ENCODE measurements at places on chromosomes 11 and 22.
A peak's percentile ranks its signal among the peaks of the same experiment; 100 is the strongest.

DNA sequence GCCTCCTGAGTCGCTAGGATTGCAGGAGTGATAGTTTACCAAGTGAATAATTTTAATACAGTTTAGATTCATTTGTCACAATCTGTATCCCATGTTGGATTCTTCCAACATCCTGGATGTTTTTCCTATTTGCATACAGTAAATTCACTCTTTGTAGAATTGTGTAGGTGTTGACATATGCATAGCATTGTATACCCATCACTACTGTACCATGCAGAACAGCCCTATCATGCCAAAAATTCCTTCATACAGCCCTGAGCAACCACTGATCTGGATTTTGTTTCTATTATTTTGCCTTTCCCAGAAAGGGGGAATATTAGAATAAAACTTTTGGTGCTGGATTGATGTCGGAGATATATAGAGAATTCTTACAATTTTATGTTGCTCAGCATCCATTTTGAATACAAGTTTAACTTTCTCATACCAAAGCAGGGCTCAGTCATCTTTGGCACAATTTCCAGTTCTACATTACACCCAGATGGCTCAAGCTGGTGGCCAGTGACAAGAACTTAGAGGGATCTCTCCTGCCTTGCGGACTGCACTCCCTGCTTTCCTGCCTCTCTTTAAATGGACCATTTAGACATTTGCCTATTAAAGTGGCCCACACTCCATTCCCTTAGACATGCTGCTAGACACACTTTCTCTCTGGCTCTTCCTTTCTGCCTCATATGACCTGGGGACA is 45.4 kb upstream of the CFAP300 start:
- DNase-seq: no peak

DNA sequence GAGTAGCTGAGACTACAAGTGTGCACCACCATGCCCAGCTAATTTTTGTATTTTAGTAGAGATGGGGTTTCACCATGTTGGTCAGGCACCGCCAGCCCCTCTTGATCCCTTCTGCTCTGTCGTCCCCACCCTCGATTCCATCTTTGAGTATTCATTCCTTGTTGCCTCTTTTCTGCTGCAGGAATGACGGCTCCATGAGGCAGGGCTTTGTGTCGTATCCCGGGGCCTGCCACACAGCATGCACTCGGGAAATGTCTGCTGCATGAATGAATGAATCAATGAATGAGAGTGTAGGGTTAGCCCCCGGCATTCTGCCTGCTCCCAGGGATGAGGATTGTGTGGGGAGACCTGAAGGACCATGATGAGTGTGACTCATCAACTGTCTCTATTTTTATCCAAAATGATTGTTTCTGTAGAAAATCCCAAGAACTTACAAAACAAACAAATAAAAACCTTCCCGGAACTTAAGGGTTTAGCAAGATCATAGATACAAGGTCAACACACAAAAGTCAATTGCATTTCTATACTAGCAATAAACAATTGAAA is 54.6 kb upstream of the SLC22A12 start:
- DNase-seq: peak; percentile 46

GRCh38 chr11:10474551-10474950 is 19.5 kb downstream of the AMPD3 start:
- no peak for DNase-seq

GRCh38 chr11:110972640-110973039 is 260.4 kb upstream of the ARHGAP20 start:
- DNase-seq: no peak

GRCh38 chr11:70517203-70517602 is 118.9 kb downstream of the CTTN start:
- DNase-seq: no peak

DNA sequence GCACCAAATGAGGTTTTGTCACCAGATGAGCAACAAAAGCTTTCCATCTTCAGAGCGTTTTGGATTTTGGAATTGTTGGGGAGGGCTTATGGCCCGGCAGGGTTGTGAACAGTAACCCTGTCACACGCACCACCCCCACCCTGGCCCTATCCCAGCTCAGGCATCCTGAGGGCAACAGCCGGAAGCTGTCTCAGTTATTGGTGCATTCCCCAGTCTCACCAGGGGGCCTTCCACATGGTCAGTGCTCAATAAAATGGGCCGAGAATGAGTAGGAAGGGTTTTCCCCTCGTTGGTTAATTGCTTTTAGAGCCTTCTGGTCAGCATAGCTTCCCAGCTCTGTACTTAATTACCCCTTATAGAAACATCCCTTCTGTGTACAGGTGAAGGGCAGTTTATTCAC is 46.0 kb downstream of the LRP5 start:
- no peak for DNase-seq

DNA sequence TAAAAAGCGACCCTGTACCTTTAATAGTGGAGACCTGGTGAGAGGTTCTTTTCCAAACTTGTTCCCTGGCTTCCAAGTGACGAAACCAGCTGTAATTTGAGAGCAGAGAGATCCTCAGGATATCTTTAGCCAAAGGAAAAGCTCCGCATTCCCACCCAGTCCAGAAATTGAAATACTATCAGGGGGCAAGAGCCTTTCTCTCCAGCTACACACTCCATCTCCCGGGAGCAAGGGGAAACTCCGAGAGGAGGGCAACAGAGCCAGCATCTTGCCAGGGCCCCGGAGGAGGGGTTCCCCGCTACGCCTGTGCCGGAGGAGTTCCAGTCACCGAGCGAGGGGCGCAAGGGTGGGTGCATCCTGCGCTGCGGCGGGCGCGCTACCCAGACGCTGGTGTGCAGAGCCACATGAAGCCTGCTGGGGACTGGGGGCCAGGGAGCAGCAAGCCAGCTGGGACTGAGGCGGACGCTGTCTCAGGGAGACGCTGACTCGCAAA is at the start of gene FIBIN:
Gene FIBIN (plus strand): TSS at position 148 of the 493 bp plus-strand sequence. CDS start 415 bp downstream, outside the sequence.
- DNase-seq: peak; percentile 78

DNA sequence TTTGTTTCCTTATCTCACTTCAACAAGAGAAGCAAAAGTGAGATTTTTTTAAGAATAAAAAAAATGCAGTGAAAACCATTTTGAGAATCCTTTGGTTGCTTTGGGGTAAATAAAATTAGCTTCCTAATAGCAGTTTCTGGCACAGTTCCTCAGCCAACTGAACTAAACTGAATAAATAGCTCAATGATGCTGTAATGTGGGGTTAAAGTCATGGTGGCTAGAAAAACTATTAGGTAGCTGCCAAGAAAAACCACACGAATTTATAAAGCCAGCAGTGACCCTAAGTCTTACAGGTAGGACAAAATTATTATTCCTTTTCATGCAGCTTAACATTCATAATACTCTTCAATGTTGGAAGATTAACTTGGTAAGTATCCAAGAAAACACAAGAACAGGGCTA is 142.4 kb downstream of the APIP start:
- no peak for DNase-seq

Data from kidney (tissue), 22 donors.